ENCODE measurements at places on chromosomes 3 and 15.

GRCh38 chr15:29612096-29612495 is 210.2 kb downstream of the TJP1 start:
- no peak for DNase-seq

- no peak for DNase-seq
Observed at GRCh38 chr3:35616346-35616745, 23.0 kb upstream of the ARPP21 start.

GRCh38 chr3:26587571-26587970 is 35.0 kb upstream of the LRRC3B start:
- no peak for DNase-seq

DNA sequence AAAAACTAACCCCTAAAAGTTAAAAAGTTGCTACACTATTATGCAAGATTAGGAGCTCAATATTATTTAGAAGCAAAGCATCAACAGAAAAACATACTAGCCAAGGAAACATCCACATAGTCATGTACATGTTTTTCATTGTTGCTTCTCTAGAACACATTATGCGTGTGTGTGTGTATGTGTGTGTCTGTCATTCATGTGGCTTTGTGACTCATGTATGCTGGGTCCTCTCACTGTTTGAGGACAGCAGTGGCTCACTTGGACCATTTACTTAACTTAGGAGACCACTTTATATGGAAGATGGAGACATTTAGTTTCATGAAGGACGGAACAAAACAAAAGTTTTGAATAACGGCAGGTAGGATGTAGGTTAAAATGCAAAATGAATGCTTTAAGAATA is 219.4 kb upstream of the THBS1 start:
- DNase-seq = no peak

DNA sequence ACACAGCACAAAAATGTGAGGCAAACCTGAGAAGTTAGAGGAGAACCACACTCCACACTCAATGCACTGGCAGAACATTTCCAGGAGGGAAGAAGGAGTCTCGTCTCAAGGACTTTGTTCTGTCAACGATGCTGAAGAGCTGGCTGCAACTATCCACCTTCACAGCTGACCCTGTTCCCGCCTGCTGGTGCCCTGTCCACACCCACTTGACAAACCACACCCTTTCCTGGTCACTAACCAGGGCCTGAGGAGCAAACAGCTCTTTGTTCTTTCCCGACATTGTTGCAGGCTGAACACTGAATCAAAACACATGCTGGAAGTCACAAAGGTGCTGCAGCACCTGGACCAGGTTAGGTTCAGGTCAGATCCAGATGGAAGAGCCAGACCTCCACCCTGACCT is 92.6 kb upstream of the ARRDC4 start:
- no peak for DNase-seq

GRCh38 chr3:159987291-159987711 is 1.3 kb upstream of the IL12A start:
- DNase-seq = no peak

- DNase-seq = no peak
Observed at GRCh38 chr3:190387578-190388213, at the start of gene CLDN16. Gene CLDN16 (plus strand): TSS chr3:190388163. CDS start chr3:190388330, 167 bp downstream.

DNA sequence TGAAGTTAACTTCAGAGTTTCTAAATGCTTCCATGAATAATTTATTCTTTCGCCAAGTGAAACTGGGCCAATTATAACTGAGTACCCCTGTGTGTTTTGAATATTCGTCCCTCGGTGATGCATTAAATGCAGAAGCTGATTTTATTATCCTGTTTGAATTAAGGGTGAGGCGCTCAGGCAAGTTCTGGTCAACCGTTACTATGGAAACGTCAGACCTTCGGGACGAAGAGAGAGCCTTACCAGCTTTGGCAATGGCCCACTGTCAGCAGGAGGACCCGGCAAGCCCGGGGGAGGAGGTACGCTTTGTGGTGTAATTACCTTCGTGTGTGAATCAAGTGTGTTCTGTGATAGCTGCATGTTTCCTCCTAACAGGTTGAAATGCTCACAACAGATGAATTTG is 239.8 kb downstream of the ITPR1 start:
- no peak for DNase-seq

- DNase-seq = no peak
Observed at GRCh38 chr3:191216510-191216909, 17.5 kb downstream of the OSTN start.

- no peak for DNase-seq
Observed at GRCh38 chr3:194257151-194257621, 93.9 kb downstream of the CPN2 start.

GRCh38 chr15:60643555-60643954 is 164.6 kb upstream of the ICE2 start:
- DNase-seq = no peak

DNA sequence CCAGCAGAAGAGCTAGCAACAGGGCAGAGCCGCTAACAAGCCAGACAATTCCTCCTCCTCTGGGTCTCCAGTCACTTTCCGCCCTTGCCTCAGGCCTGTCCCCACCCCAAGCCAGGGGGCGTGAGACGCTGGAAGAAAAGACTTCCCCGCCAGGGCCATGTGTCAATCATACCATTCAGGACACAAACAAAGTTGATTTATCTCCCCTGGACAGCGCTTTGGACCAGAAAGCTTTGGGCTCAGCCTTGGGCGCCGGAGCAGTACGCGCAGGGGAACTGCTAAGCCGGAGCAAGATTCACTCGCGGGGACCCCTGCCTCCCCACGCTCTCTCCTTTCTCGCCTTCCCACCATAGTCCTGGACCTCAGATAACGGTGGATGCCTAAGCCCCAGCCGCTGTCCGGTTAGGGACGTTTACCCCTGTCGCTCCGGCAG is 479 bp downstream of the LRRC2 start:
- no peak for DNase-seq

DNA sequence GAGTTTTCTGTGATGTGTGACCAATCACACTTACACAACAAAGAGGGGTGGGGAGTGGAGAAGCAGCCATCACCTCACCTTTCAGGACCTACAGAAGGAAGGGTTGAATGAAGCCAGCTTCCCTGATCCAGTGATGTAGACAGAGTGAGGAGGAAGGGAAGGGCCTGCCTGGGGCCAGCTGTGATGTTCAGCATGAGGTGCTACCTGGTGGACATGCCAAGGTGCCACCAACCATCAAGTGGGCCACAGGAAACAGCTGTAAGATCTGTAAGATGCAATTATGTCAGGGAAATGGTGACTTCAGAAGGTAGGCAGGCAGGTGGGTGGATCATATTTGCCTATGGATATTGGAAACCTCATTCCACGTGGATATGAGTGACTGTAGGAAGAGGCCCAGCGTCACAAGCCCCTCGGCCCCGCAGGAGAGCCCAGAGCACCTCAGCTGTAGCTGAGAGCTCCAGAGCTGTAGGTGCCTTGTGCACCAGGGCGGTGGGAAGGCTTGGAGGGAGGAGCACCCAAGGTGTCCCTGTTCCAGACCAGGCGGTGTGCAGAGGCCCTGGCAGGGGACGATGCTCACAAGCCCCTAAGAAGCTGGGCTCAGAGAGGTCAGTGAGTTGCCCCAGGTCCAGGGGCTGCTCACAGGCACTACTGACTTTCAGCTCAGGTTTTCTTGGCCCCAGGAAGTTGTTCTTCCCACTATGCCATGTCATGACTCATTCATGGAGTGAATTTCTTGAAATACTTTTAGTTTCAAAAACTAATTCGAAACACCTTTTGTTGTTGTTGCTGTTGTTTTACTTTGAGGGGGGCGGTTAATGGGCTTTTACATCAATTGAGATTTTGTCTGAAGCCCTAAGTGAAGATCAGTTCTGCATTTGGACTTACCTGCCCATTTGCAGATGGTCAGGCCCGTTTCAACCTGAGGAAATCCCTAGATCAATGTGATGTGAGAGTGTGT is 94.2 kb upstream of the ALDH1A3 start:
- DNase-seq = no peak

GRCh38 chr15:81295486-81296121 is 28.3 kb downstream of the STARD5 start:
- no peak for DNase-seq

DNA sequence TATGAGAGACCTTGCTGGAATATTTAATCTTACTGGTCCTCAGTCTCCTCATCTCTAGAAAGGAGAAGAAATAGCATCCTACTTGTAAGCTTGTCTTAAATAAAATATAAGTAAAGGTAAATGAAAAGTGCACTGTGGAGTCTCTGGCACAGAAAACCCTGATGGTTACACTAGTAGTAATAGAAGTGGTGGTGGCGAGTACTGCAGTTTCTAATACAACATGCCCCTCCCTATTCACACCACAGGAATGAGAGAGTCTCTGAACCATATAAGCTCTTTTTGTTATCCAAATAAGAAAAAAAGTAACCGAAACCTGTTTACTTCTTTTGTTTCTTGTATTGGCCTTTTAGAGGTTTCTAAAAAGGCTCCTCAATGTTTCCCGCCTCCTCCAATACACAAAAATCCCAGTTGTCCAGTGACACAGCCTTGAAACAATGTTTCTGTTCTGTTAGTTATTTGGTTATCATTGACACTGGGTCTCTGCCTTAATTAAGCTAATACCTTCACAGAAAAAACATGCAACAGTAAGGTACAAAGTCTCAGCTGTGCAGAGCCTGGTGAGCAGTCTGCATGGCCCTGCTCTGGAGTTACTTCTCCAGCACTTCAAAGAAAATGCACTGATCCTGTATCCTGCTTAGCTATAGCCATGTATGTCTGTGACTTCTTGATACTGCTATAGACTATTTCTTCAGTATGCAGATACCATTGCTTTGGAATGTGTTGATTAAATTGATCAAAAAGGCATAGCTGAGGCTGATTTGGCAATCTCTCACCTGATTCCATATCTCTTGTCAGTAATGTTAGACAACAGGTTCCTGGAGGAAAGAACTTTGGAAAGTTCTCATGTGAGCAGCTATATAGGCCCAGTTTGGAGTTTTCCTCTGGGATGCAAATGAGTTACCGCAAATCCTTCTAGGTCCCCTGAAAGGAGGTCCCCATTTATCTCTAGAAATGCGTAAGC is 315.6 kb upstream of the IL12A start:
- DNase-seq = no peak

- DNase-seq = no peak
Observed at GRCh38 chr15:66566963-66567531, 1.2 kb upstream of the LCTL start.

- DNase-seq = no peak
Observed at GRCh38 chr15:89660556-89660955, 5.3 kb upstream of the KIF7 start.

DNA sequence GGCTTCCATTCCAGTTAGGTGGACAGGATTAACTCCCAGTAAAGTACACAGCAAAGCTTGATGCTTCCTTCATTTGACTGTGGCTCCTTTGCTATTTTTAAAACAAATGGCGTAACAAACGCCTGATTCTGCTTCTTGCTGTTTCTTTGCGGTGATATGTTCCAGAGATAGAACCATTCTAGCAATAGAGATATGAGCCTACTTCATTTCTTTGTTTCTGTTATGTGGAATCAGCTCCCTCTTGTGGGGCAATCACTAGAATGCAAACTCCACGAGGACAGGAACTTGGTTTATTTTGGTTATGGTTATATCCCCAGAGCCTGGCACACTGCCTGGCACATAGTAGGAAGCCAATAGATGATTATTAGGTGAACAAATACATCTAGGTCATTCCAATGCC is 122.6 kb upstream of the SLC6A11 start:
- DNase-seq = no peak

DNA sequence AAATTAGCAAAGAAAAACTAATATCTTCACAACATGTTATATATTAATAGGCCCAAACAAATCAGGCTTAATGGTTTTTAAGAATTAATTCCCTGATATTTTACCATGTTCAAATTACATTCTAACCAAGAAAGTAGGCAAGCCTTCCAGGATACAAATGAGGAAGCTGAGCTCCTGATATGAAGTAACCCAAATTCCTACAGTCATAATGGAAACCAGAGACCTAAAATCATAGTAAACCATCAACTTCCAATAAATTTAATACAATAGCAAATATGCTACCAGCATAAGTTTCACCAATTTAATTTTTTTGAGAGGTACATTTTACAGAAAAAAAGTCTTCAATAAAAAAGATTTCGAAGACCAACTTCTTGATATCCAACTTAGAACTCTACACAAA is 3.8 kb downstream of the DCBLD2 start:
- no peak for DNase-seq

GRCh38 chr15:27250223-27250622 is 279.2 kb downstream of the GABRG3 start:
- DNase-seq = no peak

- DNase-seq = no peak
Observed at GRCh38 chr3:102135316-102135715, 286.0 kb downstream of the NFKBIZ start.

- no peak for DNase-seq
Observed at GRCh38 chr3:150022381-150023238, 51.9 kb upstream of the PFN2 start.

- no peak for DNase-seq
Observed at GRCh38 chr15:47035475-47036406, 681.6 kb upstream of the SEMA6D start.

DNA sequence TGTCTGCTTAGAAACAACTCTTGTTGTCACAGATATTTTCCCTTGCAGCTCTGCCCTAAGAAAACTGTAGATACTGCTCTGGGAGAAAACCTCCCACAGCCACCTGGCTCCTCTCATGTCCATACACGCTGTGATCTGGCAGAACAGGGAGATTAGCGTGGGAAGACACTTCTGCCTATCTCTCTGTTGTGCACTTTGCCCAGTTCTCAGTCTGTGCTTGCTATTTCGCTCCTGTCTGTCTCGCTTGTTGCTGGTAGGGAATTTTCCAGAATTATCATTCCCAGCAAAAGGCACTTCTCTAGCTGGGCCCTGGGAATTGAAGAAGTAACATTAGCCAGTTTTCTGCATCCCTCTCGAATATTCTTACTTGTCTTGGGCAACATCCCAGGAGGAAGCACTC is 8.1 kb upstream of the GATM start:
- DNase-seq = no peak

DNA sequence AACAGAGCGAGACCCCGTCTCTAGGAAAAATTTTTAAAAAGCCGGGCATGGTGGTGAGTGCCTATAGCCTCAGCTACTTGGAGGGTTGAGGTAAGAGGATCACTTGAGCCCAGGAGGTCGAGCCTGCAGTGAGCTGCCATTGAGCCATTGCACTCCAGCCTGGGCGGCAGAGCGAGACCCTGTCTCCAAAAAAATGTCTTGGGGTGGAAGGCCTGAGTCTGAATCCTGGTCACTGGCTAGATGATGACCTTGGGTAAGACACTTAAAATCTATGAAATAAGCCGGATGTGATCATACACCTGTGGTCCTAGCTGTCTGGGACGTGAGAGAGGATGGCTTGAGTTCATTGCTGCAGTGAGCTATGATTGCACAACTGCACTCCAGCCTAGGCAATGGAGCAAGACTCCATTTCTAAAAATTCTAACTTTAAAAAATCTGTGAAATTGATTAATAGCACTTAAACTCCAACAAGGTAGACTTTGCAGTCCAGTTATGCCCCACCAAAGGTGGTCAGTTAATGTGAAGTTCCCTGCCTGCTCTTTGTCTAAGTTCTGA is 157.3 kb upstream of the UMPS start:
- no peak for DNase-seq

- DNase-seq = no peak
Observed at GRCh38 chr15:33111041-33111451, 83.5 kb downstream of the FMN1 start.

GRCh38 chr3:150545419-150546225 is 674 bp downstream of the SERP1 start:
- DNase-seq = no peak

GRCh38 chr3:66113542-66113941 is 74.8 kb upstream of the MAGI1 start:
- DNase-seq = no peak

Measured in cortex of kidney (tissue), 1 donor.